ENCODE measurements at places on chromosomes 12 and 14.

DNA sequence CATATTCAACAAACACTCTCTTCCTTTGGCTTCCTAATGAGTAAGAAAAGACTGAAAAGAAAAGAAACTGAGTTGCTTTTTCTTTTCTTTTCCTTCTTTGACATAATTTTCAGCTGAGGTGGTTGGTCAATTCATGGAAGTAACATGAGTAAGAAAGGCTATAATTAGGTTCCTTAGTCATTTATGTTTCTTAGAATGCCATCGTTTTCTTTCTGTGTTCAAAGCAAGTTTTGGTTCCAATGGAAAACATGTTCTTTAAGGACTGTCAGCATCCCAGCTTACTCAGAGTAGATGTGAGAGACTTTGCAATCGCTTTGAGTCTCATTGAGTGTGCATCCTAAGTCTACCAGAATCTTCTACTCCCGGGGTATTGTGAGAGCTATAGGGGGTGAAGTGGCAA is 882.4 kb downstream of the DIO2 start:
- no peak for DNase-seq

GRCh38 chr14:41950428-41951151 is 343.9 kb downstream of the LRFN5 start:
- DNase-seq, result no peak

DNA sequence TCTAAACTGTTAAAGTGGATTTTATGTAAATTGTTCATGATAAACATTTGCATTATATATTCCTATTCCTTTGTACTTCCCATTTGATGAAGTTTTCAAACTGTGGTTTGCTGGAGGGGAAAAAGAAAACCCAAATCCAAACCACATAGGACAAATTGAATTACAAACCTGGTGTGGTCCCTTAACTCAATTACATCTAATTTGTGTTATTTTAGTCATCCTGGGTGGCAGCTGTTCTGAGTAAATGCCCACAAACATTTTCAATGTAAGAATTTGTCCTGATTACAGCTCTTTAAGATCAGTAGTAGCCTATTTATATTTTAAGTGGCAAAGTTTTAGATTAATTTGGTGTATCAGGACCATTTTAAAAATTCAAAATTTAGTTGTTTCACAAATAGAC is 153.9 kb downstream of the RAD51B start:
- no peak for DNase-seq

GRCh38 chr12:121095544-121096198 is 37.0 kb upstream of the P2RX7 start:
- peak; percentile 60 for DNase-seq

DNA sequence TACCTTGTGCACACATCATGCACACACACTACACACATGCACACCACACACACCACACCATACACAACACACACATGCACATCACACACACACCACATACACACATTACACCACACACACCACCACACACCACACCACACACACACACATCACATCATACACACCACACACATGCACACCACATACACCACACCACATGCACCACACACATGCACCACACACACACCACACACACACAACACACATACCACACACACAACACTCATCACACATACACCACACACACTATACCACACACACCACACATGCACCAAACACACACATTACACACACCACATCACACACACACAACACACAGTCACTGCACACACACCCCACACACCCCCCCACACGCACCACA is 38.1 kb downstream of the SDR9C7 start:
- no peak for DNase-seq

DNA sequence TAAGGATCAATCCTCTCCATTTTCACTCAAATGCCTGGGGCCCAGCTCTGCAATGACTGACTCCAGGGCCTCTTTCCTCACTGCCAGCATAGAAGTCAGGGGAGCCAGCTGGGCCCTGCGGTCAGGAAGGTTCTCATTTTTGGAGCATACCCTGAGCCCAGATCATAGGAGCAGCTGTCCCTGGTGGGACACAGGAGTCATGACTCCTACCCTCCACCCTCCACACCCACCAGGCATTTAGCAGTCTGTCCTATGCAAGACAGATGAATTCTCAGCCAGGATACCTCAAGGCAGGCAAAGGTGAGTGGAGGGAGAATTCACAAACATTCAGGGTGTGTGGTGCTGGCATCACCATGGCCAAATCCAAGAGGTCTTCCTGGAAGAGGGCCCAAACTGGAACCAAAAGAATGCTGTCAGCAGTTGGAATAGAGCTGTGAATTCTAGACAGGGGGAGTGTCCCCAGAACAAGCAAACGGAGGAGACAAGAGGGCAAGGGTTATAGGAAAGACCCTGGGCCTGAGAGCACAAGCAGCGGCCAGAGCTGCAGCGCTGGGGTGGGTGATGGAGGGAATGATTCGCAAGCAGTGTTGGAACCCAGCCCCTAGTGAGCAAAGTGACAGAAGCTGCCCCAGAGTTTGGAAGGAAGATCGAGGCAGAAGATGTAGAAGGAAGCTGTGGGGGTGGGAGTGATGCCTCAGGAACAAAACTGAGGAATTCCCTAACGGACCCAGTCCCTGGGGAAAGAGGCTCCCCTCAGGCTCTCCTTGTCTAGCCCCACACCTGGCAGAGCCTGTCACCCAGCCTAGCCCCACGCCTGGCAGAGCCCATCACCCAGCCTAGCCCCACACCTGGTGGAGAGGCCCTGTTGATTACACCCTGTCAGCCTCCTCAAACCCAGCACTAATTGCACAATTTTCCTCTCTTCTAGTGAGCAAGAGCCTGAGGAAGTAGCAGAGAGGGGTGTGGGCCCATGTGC is 4.5 kb upstream of the REM2 start:
- DNase-seq, result no peak

DNA sequence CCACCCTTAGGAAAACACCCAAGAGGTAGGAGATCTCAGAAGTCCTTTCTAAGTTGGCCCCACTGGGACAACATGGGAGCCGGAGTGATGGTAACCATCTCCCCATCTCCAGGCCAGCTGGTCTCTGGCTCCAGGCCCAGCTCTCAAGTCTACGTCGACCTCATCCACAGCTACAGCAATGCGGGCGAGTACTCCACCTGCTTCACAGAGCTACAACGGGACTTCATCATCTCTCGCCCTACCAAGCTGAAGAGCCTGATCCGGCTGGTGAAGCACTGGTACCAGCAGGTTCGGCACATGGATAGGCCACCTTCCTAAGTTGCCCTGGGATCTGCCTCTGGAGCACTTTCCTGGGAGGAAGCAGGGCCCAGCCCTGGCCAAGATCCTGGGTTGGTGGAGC is 11.0 kb upstream of the OAS2 start:
- no peak for DNase-seq

- peak; percentile 60 for DNase-seq
Measured at GRCh38 chr14:89617481-89618329, 200.7 kb upstream of the FOXN3 start.

- peak; percentile 66 for DNase-seq
Measured at GRCh38 chr14:39265806-39266524, 32.2 kb downstream of the MIA2 start.

DNA sequence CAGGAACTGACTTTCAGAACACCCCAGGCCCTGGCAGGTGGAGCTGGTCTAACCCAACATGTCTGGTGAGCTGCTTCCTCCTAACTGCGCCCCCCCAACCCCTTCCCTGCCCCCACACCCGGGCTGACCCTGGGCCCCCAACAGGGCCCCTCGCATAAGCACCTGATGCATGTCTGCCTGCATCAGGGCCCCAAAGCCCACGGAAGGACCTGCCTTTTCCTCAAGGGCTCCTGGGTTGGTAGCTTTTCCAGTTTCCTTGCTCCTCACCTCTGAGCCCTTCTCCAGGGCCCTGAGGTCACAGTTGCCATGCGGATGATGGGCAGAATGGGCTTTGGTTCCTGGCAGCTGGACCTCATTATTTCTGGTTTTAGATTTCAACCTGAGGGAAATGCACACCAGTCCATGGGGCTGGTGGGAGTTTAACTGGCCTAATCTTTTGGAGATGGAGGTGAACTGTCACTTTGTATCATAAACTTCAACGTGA is 18.5 kb downstream of the TESC start:
- DNase-seq, result no peak

GRCh38 chr14:61598980-61599379 is 96.3 kb upstream of the HIF1A start:
- DNase-seq, result peak; percentile 40

GRCh38 chr12:69598174-69598753 is 12.4 kb downstream of the LRRC10 start:
- DNase-seq, result no peak

- DNase-seq, result peak; percentile 64
Measured at GRCh38 chr12:2805143-2805520, 7.3 kb upstream of the ITFG2 start.

Data from fibroblast of pulmonary artery (primary cell).